ENCODE measurements at places on chromosomes 16 and 17. TPM values are rescaled to one million over a fixed set of nuclear protein-coding genes. Genes with fewer than 3 reads are reported as not detected.

Gene SEPTIN12
- total RNA-seq, result not detected

GRCh38 chr17:32882734-32883133 lies 5.8 kb upstream of the MYO1D start:
- H3K4me1 ChIP-seq, result peaks cover 9% of the 10 kb centered on the region
- H3K27ac ChIP-seq, result no peak overlapping the region
- H3K27me3 ChIP-seq, result peaks cover 14% of the 10 kb centered on the region

Gene MYO15A
- 1.1 TPM for total RNA-seq

- no peaks in the 10 kb centered on the region for H3K27me3 ChIP-seq
- H3K4me1 ChIP-seq, result peaks cover 94% of the 10 kb centered on the region
- peaks cover 26% of the 10 kb centered on the region for H3K36me3 ChIP-seq
- DNase-seq, result peak; percentile 30
- peak overlapping the region; percentile 77 for H3K4me3 ChIP-seq
Measured at GRCh38 chr17:77442976-77443747, 302.4 kb downstream of the SEC14L1 start.

Measured in activated CD8-positive, alpha-beta T cell treated with anti-CD3 and anti-CD28 coated beads for 36 hours (primary cell).